ENCODE measurements at places on chromosomes 12 and 14. TPM values are rescaled to one million over a fixed set of nuclear protein-coding genes. Genes with fewer than 3 reads are reported as not detected.

VRTN gene
- total RNA-seq, result not detected

NID2 gene
- 2.7 TPM for total RNA-seq

DNA sequence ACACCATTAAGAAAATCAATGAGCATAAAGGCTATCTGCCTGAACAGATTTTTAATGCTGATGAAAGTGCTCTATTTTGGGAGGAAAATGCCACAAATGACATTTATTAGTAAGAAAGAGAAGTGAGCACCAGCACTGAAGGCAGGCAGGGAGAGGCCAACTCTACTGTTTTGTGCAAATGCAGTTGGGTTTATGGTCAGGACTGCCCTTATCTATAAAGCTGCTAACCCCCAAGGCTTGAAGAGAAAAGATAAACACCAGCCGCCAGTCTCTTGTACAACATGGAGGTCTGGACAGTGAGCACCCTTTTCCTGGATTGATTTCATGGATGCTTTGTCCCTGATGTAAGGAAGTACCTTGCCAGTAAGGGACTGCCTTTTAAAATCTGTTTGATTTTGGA lies 246.8 kb upstream of the SFSWAP start:
- DNase-seq, result no peak

DNA sequence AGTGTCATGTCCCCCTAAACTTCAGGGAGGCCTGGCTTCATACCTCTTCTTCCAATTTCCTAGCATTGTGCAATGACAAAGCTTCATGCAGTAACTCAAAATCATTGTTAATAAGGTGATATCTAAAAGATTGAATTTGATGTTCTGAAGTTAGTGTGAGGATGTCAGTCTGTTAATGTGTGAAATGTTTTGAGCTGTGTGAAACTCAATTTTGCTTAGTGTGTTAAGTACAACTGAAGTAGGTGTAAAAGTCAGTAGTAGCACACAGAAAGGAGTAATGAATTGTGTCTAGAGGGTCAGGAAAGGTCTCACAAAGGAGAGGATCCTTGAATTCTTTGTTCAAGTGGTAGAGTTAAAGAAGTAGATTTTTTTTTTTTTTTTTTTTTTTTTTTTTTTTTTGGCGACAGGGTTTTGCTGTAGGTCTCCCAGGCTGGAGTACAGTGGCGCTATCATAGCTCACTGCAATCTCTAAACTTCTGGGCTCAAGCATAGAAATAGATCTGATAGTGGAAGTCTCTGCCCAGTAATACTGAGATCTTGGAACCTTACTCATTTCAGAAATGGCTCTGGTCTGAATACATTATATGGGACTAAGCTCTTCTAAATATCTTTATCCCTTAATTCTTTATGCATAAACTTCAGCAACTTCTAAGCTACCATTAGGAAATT lies 63.9 kb downstream of the FUT8 start:
- DNase-seq, result no peak

APOF gene
- total RNA-seq, result not detected

ACOT4 gene
- total RNA-seq, result 2.0 TPM
